ENCODE measurements at places on chromosomes 16 and 17.

GRCh38 chr17:58327363-58328194 lies 1.0 kb downstream of the TSPOAP1 start:
- peak; percentile 27 for DNase-seq

DNA sequence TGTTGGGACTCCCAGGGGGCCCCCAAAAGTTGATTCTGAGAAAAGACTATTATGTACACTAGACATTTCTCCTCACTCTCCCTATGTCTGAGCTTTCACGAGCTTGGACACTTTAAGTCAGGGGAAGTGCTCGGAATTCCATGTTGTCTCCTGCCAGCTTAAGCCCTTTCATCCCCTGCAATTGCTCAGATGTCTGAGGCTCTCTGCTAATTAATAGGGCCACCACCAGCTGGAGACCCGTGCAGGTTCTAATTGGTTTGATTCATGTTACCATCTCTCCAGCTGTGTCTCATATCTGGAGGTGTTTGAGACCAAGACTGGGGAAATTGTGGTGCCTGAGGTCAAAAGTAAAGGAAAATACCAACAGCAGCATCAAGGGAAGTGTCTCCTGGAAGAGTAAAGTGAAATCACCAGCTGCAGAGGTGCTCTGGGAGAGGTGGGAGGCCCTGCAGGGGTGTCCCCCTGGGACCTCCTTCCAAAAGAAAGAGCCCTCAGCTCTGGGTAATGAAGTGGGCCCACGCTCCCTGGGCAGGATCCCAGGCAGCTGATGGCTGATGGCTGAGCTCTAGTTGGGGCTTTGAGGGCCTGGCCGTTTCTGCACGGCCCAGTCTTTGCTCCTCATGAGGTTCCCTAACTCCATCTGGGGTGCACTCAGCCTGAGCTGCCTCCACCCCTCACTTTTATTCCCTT lies 5.8 kb upstream of the UTS2R start:
- DNase-seq = no peak

DNA sequence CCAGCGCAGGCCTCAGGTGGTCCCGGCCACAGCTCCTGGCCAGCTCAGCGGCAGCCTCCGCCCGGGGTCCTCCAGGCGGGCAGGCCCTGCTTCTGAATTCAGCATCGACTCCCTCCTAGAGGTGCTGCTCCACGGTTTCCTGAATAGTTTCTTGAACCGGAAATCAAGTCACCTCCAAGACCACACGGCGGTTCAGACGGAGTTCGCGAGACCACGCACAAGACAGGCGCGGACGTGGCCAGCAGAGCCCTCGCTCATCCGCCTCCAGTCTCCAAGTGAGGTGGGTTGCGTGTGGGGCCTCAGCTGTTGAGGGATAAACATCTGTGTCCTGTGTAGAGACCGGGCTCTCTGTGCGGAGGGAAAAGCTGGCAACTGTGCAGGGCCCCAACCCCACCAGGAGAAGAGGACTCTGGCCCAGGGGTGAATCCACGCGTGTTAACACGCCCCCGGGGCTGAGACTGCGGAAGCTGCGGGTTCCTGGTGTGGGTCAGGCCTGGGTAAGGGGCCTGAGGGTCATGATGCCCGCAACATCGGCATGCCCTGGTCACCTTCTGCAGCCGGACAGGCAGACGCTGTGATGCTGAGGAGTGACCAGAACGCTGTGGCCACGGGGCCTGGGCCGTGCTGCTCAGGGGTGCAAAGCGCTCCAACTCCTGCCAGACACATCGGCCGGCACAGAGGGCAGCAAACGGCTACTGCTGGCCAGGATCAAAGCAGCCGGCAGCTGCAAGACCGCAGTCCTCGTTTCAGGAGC lies 55.0 kb upstream of the METRNL start:
- no peak for DNase-seq

DNA sequence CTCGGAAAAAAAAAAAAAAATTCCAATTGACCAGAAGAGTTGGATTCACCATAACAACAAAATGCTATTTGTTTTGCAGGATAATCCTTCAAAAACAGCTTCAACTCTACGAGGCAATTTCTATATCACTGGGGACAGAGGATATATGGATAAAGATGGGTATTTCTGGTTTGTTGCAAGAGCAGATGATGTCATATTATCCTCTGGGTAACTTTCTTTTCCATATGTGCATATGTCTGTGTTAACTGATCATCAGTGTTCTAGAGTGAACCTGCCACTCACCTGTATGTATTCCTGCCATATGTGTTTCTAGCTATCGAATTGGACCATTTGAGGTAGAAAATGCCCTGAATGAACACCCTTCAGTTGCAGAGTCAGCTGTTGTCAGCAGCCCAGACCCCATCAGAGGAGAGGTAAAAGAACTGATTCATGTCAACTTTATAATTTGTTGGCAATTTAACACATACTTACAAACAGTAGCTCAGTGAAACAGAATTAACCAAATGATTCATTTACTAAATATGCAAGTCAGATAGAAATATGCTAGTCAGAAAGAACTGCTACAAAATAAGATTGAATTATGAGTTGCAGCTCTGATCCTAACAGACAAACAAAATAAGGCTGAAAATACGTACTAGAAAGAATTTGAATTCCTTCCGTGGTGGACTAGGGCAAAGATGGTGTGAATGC lies 14.2 kb downstream of the ERI2 start:
- DNase-seq = no peak

DNA sequence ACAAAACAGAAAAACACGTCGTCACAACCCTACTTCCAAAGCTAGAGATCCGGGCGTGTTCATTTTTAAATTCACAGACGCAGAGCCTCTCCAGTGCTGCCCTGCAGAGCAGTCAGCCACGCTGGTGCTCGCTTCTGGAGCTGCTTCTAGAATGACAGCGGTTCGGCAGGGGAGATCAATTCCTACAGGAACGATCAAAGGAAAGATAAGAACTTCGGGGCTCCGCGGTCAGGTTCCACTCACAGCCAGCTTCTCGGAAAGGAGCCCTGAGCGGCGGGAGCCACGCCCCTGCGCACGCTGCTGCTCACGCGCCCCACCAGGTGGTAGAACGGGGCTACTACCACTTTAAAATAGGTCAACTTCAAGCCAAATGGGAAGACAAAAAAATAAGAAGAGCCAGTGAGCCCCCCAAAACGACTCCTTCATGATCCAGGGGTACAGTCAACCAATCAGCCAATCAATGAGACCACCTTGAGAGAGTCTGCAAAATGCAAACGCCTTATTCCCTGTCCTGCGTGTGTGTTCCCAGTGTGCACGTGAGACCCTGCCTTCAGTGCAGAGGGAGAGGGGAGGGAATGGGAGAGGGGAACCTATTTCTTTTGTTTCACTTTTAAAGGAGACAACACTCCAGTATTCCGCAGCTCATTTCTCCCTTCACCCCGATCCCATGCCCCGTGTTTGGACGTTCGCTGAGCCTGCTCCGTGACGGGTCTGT lies 209.7 kb downstream of the RBFOX3 start:
- peak; percentile 25 for DNase-seq

DNA sequence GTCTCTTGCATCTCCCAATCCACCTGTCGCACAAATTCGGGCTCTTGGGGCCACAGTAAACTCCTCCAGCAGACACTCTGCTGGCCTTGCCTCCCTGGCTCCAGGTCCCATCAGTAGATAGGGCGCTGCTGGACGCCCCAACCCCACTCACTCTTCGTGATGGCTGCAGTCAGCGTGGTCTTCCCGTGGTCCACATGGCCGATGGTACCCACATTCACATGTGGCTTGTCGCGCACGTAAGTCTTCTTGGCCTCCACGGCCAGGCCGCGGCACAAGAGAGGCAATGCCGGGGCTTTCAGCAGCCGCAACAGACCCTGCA lies 428 bp downstream of the TUFM start:
- DNase-seq = no peak

DNA sequence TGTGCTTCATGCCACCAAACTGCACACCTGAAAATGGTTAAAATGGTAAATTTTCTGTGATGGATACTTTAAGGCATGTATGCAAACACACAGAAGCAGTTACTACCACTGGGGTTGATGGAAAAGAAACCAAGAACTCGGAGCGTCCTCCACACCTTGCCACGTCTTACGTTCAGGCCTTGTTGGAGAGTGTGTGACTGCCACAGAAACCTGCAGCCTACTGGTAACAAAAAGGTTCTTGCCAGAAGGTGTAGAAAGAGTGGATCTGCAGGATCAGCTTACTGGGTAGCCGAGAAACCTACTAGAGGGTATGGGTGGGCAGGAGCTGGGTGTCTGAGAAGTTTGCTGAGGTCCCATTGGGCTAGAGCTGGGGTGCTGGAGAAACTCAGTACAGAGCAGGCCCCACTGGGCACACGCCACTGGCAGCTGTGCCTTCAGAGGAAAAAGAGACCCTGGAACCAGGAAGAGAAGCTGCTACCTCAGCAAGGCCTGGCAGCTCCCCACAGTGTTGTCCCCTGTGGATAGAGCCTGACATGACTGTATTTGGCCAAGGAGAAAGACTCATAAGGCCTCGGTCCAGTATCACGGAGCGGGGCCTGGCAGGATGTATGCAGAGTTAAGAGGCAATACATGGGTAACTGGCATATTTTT lies 204.6 kb downstream of the SEC14L1 start:
- no peak for DNase-seq
